ENCODE measurements at places on chromosomes 12 and 14. TPM values are rescaled to one million over a fixed set of nuclear protein-coding genes. Genes with fewer than 3 reads are reported as not detected.
A peak's percentile ranks its signal among the peaks of the same experiment; 100 is the strongest.

Gene ARHGEF25
- total RNA-seq, result 2.7 TPM

DNA sequence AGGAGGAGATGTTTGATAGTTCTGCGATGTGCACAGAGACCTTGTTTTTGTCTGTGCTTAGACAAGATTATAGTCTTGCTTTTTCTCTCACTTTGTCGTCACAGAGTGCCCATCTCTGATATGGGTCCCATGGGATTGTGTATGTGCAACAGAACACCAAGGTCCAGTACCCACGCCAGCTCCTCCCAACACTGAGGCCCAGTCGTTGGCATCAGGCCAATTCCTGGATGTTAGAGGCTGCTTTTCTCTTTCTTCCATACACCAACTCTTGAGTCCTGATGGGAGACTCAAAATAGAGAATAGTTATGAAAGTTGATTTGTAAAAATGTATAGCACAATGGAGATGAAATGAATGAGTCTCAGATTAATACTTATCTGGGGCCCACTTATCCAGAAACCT is 22.7 kb upstream of the PRMT8 start:
- no peak for DNase-seq

- DNase-seq, result no peak
Measured at GRCh38 chr12:101042211-101042610, 167.8 kb downstream of the SLC5A8 start.

- DNase-seq, result no peak
Measured at GRCh38 chr12:96057986-96058553, 22.7 kb upstream of the LTA4H start.

GRCh38 chr14:99539491-99539890 is 58.3 kb downstream of the CCNK start:
- DNase-seq, result no peak

Gene CCER1
- total RNA-seq, result not detected

- DNase-seq, result no peak
Measured at GRCh38 chr12:11580125-11580751, 69.2 kb upstream of the ETV6 start.

Gene ARID4A
- 6.7 TPM for total RNA-seq

DNA sequence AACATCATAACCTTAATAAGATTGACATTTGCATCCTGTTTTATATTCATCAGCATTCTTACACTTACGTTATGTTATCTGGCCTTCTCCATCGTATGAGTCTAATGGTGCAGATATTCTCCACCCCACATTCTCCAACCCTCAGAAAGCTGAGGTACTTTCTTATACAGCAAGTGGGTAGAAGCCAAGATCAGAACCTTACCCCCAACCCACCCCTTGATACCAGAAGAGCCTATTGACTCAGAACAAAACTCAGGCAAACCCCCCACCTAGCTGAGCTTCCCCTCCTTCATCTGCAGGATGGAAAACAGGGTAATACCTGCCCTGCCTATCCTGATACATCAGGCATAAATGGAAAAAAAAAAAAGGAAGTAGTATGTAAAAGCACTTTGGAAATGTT is 77.6 kb downstream of the DPF3 start:
- no peak for DNase-seq

Gene FAM181A
- not detected for total RNA-seq

DNA sequence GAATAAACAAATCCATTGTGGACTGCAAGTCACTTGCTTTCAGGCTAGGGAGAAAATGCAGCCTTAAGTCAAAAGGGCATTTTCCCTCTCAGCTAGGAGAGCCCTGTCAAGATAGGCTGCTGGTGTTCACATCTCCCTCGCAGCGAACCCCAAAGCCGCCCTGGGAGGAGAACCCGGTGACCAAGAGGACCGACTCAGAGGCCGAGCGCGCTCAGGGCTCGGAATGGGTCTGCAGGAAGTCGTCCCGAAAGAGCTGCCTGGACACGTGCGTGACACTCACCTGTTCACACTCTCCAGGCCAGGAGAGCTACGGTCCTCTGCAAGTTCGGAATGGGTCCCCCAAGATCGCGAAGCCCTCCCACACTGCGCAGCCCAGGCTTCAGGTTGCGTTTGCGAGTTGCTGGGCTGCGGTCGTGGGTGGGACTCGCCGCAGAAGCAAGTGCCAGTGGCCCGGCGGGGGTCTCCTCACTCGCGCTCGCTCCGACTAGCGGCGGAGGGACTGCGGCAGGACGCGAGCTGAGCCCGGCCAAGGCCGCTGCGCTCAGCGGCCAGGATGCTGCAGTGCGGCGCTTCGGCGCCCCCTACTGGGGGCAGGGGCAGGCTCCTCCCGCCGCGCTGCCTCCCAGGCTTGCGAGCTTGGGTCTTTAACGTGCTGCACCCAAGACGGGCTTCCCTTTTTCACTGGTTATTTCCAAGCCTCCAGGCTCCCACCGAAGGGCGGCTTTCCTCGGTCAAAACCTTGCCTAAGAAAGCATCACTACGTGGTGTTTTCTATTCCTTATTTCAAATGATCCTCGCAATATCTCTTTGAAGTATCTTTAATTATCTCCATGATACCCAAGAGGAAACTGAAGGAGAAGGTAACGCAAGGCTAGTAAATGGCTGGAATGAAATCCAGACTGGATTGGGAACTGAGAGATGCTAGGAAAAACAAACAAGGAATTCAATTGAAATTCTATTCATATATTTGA is at the start of gene RERG:
RERG (minus strand) TSS at position 503 of the 971 bp plus-strand sequence. CDS start 3,928 bp downstream, outside the sequence.
- peak; percentile 48 for DNase-seq

Gene SCYL2
- total RNA-seq, result 44.9 TPM

GRCh38 chr12:106343214-106343528 is 14.4 kb upstream of the POLR3B start:
- DNase-seq, result no peak

Gene MYF5
- 5.8 TPM for total RNA-seq

Gene SMCO3
- not detected for total RNA-seq

GRCh38 chr12:103997286-103997900 is 31.7 kb downstream of the TDG start:
- DNase-seq, result no peak

- DNase-seq, result no peak
Measured at GRCh38 chr12:67702136-67702535, 53.6 kb downstream of the DYRK2 start.

DNA sequence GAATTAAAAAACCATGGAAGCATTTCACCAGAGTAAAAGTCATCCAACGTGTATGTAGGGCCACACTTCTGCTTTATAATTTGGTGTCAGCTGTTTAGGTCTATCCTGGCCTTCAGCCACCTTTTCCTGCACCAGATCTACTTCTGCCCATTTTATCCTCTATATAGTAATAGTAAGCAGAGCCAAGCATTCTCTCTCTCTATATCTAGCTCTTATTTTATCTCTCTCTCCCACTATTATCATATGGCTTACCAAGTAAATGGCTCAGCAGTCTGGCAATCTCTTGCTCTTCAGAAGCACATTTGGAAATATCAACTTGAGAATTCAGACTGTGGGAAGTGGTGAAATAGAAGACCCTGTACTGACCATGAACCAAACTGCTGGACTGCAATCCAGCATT is 84.1 kb upstream of the FKBP4 start:
- DNase-seq, result no peak

DNA sequence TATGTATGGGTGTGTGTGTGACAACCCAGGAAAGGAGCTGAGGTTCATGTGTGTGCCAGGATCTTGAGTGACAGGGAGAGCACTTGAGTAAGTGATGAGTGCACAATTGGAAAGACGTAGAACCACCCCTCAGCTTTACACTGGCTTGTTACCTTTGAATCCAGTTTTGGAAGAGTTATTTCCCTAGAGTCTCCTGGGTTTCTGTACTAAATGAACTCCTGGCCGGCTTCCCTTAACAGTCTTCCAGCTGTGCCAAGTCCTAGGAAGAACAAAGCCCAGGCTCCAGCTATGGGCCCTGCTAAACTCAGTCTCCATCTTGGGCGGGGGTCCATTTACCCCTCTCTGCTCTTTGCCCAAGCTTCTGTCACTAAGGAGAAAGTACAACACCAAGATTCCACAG is 19.7 kb upstream of the NR1H4 start:
- DNase-seq, result no peak

DNA sequence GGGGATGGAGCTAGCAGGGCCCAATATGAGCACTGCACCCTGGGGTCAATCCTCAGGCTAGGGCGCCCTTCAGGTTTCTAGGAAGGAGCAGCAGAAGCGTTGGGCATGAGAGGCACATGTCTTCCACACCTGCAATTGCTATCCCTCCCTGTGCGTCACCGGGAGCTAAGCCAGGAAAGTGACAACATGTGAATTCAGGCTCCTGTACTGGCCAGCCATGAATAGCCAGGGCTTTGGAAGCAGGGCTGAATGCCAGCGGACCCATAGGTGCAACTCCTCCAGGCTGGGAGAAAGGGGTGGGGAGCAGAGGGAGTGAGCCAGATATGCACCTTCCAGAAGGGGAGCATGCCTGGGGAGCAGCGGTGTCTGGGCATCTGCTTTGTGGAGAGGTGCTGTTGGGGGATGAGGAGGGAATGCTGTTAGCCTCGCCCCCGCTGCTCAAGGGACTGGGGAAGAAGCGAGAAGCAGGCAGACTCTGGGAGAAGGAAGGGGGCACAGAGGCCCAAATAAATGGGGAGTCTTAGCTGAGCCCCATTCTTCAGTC is 6.1 kb downstream of the HOXC5 start:
- peak; percentile 69 for DNase-seq

DNA sequence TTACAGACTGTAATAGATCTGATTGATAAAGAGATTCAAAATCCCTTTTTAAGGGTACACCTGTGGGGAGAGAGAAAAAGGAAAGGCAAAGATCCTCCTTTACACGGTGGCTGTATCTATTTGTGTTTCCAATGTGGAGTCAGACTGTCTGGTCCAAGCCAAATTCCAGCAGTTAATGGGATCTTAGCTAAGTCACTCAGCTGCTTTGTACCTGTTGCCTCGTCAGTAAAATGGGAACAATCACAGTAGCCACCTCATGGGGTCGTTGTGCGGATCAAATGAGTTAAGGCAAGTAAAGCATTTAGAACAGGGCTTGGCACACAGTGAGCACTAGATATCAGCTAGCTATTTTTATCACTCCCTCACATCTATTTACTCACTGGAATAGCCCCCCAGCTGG is 46.9 kb downstream of the EFCAB11 start:
- DNase-seq, result no peak

Gene DPF3
- total RNA-seq, result 27.8 TPM

DNA sequence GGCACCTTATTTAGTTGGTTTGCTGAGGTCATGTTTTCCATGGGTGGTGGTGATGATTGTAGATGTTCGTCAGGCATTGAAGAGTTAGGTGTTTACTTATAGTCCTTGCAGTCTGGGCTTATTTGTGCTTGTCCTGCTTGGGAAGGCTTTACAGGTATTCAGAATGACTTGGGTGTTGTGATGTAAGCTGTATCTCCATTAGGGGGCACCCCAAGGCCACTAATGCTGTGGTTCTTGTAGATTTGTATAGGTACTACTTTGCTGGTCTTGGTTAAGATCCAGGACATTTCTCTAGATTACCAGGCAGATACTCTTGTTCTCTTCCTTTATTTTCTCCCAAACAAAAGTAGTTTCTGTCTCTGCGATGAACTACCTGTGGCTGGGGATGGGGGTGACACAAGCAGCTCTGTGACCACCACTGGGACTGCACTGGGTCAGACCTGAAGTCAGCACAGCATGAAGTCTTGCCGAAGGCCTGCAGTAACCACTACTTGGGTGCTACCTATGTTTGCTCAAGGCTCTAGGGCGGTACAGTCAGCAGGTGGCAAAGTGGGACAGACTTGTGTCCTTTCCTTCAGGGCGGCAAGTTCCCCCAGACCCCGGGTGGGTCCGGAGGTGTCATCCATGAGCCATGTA is 35.8 kb upstream of the FBXO33 start:
- no peak for DNase-seq

DNA sequence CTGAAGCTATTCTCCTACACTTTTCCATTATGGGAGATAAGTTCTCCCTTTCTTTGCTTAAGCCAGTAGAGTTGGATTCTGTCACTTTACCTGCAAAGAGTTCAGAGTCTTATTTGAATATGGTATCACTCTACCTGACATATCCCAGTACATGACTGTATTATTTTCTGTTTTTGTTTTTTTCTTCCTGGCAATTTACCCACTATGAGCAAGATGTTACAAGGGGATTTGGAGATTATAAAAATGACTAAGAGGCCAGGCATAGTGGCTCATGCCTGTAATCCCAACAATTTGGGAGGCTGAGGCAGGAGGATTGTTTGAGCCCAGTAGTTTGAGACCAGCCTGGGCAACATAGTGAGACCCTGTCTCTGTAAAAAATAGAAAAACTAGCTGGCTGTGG is 46.4 kb upstream of the CHST11 start:
- DNase-seq, result no peak

Gene KRT81
- not detected for total RNA-seq

DNA sequence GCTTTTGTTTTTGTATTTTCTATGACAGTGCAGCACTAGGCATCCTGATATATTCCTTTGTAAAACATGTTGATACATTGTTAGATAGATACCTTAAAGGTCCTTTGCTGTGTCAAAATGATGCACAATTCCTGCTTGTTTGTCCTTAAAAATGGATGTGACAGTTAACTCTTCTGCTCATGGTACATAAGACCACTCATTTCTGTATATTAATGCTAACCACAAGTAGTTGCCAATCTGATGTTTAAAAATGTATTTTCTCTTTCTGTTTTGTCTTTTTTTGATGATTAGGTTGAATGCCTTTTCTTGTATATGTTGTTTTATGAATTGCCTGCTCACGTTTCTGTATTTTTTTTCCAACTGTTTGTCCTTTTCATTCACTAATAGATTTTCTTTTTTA is 35.1 kb downstream of the ATF7IP start:
- DNase-seq, result no peak

Gene LRFN5
- 0.22 TPM for total RNA-seq

- DNase-seq, result peak; percentile 99
Measured at GRCh38 chr14:101760138-101761011, 1.1 kb upstream of the PPP2R5C start.

Gene KRT74
- not detected for total RNA-seq

Gene C12orf60
- total RNA-seq, result 3.8 TPM

- no peak for DNase-seq
Measured at GRCh38 chr14:95033682-95034632, 123.4 kb downstream of the DICER1 start.

Gene RERG
- total RNA-seq, result 6.2 TPM

Gene USP44
- 0.07 TPM for total RNA-seq

GRCh38 chr14:79150226-79150625 is 980.1 kb downstream of the NRXN3 start:
- no peak for DNase-seq

GRCh38 chr14:56585461-56586084 is 6.0 kb downstream of the TMEM260 start:
- no peak for DNase-seq

Gene TRIM9
- total RNA-seq, result 0.53 TPM

Gene TTC8
- total RNA-seq, result 3.0 TPM

- DNase-seq, result no peak
Measured at GRCh38 chr14:39145266-39145966, 24.7 kb downstream of the TRAPPC6B start.

- DNase-seq, result no peak
Measured at GRCh38 chr12:55833056-55833455, 3.7 kb upstream of the DNAJC14 start.

Gene GPR162
- 0.16 TPM for total RNA-seq

Gene PRH2
- not detected for total RNA-seq

DNA sequence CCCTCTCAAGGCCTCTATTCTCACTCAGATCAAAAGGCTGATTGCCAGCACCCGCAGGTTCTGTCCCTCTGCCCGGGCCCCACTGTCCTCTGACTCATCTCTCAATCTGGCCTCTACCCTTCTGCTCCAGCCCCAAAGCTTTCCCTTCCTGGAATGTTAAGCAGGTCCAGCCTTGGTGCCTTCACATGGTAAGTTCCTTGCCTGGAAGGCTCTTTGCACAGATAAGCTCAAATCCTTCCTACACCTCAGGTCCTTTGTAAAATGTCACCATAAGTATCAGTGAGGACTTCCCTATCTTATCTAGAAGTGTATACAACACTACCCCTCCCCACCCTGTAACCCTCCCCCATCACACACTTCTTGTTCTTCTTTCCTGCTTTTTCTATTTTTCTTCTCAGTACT is 22.2 kb downstream of the LPCAT3 start:
- peak; percentile 49 for DNase-seq

Gene PPP2R5E
- 14.6 TPM for total RNA-seq

All from gastrocnemius medialis (tissue), 4 donors.